ENCODE measurements at places on chromosomes 12 and 14.

- no peak for DNase-seq
Measured at GRCh38 chr14:23899788-23900187, 53.8 kb upstream of the DHRS4 start.

GRCh38 chr14:63186453-63186852 is 17.8 kb upstream of the RHOJ start:
- DNase-seq: no peak

- no peak for DNase-seq
Measured at GRCh38 chr14:99183716-99184115, 88.3 kb downstream of the BCL11B start.

DNA sequence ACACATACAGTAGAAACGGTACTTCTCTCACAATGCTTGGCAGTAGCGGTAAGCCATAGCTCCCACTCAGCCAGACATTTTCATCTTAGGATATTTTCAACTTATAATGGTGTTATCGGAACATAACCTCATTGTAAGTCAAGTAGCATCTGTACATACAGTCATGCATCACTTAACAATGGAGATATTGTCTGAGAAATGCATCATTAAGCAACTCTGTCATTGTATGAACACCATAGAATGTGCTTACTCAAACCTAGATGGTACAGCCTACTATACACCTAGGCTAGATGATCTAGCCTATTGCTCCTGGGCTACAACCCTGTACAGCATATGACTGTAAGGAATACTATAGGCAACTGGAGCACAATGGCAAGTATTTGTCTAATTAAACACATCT is 40.8 kb downstream of the RPS6KA5 start:
- no peak for DNase-seq

- no peak for DNase-seq
Measured at GRCh38 chr14:22565391-22565945, 23.6 kb downstream of the DAD1 start.
